Aorta (tissue), 5 donors: ENCODE measurements at places on chromosomes 7 and 10. TPM values are rescaled to one million over a fixed set of nuclear protein-coding genes. Genes with fewer than 3 reads are reported as not detected.

- no peaks in the 10 kb centered on the region for H3K36me3 ChIP-seq
- H3K4me1 ChIP-seq: no peaks in the 10 kb centered on the region
- no peak for DNase-seq
- no peak overlapping the region for H3K27ac ChIP-seq
Observed at GRCh38 chr10:79413196-79413595, 32.2 kb downstream of the ZCCHC24 start.

DNA sequence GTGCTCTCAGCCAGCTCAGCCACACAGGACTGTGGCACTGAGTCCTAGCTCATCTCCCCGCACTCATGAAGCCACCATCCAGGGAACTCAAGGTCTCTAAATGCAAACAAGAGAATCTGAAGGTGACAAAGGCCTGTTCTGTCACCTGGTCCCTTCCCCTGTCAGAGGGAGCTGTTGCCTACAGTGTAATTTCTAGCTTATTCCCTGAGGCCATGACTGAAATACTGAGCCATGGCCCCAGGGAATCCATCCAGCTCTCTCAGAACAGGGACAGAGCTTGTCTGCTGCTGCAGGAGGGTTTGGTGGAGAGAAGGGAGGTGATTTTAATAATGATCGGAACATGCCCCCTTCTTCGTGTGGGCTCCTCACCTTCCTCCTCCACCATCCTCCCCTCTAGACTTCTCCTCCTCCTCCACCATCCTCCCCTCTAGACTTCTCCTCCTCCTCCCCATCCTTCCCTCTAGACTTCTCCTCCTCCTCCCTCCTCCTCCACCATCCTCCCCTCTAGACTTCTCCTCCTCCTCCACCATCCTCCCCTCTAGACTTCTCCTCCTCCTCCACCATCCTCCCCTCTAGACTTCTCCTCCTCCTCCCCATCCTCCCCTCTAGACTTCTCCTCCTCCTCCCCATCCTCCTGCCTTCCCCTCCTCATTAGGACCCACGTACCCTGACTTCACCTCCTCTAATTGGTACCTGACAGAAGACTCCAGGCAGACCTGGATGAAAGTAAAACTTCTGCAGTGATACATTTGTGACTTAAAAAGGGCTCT lies 338.0 kb upstream of the MKI67 start:
- no peaks in the 10 kb centered on the region for H3K4me1 ChIP-seq
- H3K27me3 ChIP-seq: no peaks in the 10 kb centered on the region
- no peak overlapping the region for H3K27ac ChIP-seq
- H3K4me3 ChIP-seq: no peak overlapping the region
- H3K36me3 ChIP-seq: no peaks in the 10 kb centered on the region

DNA sequence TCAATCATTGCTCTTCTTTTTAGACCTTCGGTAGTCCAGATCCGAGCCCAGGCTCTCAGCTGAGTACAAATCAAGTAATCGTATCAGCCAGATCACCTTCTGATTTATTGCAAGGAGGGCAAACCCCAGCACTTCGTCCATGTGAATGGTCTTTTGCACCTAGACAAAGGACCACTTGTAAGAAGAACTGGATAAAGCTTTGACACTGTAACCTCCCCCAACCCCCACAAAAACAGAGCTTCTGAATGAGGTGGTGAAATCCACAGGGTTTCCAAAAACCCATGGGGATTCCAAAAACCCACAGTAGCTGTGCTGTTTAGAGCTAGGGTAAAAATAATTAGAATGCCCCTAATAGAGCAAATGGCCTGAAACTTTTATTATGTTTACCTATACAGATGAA lies 148.8 kb upstream of the ODAD2 start:
- H3K4me3 ChIP-seq: no peak overlapping the region
- no peak for DNase-seq
- H3K36me3 ChIP-seq: no peaks in the 10 kb centered on the region
- no peak overlapping the region for H3K27ac ChIP-seq

GRCh38 chr10:46062723-46063428 lies 16.8 kb upstream of the MSMB start:
- no peaks in the 10 kb centered on the region for H3K4me1 ChIP-seq
- no peak overlapping the region for H3K27ac ChIP-seq
- H3K36me3 ChIP-seq: no peaks in the 10 kb centered on the region
- DNase-seq: no peak

- no peaks in the 10 kb centered on the region for H3K36me3 ChIP-seq
- no peak overlapping the region for H3K4me3 ChIP-seq
- no peaks in the 10 kb centered on the region for H3K4me1 ChIP-seq
- H3K27me3 ChIP-seq: no peaks in the 10 kb centered on the region
- H3K27ac ChIP-seq: no peak overlapping the region
- DNase-seq: no peak
Observed at GRCh38 chr10:24451325-24451820, 242.4 kb downstream of the KIAA1217 start.

Gene LIPF
- not detected for total RNA-seq

Gene MGMT
- total RNA-seq: 30.0 TPM

Gene PSD
- total RNA-seq: 1.4 TPM

Gene AFAP1L2
- total RNA-seq: 16.3 TPM

Gene FAM221A
- total RNA-seq: 8.7 TPM

Gene SLC18A3
- not detected for total RNA-seq
